Calu3 (cell line): ENCODE measurements at places on chromosomes 12 and 14.

GRCh38 chr14:56341766-56342493 is 223.7 kb downstream of the PELI2 start:
- no peak for DNase-seq

DNA sequence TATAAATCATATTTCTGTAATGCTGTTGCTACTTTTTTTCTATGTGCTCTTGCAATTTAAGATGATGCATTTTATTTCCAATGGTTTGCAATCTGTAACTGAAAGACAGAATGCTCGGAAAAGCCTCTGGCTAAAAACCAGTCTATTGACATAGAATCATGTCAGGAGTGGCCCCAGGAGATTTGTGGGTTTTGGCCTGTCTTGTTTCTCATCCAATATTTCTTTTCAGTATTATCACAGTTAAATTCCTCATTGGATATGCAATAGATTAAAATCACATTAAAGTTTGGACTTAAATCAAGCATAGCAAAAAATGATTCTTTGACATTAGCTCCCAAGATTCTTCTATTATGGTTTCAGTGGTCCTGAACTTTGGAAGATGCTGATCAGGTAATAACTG is 19.1 kb upstream of the SLC38A2 start:
- DNase-seq: no peak

- no peak for DNase-seq
These were observed 3.2 kb downstream of the HSPB8 start for GRCh38 chr12:119181944-119182343.

- DNase-seq: no peak
These were observed 9.0 kb downstream of the SLC25A47 start for GRCh38 chr14:100332071-100332639.
